ENCODE measurements at places on chromosomes 2 and 18.

DNA sequence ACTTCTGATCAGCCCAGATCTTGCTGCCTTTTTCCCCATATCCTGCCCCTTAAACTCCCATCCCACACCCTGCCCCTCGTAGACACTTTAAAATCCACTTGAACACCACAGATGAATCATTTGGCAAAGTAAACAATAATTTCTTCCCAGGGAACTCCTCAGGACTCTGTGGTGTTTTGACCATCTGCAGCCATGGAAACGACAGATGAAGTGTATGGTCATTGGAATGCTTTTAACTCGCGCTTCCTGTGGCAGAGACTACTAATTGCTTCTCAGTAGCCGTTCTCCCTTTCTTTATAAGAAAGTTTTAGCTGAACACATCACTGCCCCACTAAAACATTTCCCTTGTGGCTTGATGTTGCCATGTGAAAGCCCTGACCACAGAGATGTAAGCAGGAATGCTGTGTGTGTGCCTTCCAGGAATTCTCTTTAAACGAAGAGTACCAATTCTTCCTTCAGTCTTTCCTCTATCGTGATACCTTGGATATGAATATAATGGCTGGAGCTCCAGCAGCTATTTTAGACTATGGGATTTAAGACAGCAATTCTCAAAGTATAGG lies 92.7 kb upstream of the PARD3B start:
- DNase-seq, result no peak

DNA sequence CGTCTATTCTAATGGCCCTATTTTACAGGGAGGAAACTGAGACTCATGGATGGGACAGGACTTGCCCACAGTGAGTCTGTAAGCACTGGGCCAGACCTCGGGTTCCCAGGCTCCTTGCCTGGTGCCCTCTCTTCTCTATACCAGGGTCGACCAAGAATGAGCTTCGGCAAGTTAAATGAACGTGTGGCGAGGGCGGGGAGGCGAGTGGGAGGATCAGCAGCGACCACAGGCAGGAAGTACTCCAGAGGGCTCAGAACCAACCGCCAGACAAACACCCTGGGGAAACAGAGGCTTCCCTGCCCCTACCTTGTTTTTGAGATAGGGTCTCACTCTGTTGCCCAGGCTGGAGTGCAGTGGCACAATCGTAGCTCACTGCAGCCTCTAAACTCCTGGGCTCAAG lies 177.7 kb upstream of the SMAD2 start:
- no peak for DNase-seq

- DNase-seq, result no peak
Measured at GRCh38 chr2:203681978-203682377, 24.5 kb upstream of the CD28 start.

- DNase-seq, result no peak
Measured at GRCh38 chr2:236250909-236251579, 13.2 kb downstream of the ASB18 start.

DNA sequence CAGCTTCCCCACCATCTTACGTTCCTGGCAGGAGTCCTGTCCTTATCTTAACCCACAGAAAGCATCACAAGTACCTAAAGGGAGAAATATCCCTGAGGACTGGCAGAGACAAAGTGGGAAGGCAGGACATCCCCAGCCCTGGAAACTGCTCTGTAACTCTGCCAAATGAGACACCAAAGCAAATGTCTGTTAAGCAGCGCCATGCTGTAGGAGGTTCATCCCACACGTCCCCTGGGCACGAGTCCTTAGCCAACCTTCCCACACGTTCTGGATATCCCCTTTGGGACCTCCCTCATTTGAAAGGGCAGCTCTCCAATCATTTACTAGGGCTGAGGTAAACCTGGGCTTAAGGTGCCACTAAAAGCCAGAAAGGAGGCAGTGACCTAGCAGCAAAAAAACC lies 207.2 kb downstream of the ATAD2B start:
- no peak for DNase-seq

GRCh38 chr2:233426619-233427342 lies 72.5 kb downstream of the DGKD start:
- no peak for DNase-seq

GRCh38 chr2:125684256-125684655 lies 971.7 kb upstream of the GYPC start:
- DNase-seq, result no peak

- DNase-seq, result no peak
Measured at GRCh38 chr2:94881070-94881469, 9.8 kb downstream of the TEKT4 start.

- no peak for DNase-seq
Measured at GRCh38 chr2:82234283-82234874, 1929.8 kb upstream of the LRRTM1 start.

GRCh38 chr2:215241791-215242305 lies 70.0 kb upstream of the ATIC start:
- no peak for DNase-seq

GRCh38 chr2:172429301-172429968 lies 2.0 kb downstream of the ITGA6 start:
- DNase-seq, result no peak

DNA sequence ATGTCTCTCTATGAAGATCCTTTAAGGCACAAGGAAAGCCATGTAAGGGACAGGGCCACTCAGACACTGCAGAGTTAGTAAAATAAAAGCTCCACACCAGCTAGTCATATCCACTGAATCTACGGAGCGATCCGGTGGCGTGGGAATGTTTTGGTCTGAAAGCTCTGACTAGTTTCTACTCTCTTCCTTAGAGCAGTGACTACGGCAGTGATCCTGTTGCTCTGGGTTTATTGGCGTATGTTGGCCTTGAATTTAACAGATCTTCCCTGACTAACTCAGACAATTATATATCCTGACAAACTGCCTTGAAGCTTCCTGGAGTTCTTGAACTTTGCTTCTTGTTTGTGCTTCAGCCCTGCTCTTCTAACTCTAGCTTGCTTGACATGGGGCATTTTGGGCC lies 115.3 kb upstream of the FZD5 start:
- DNase-seq, result no peak

- DNase-seq, result peak; percentile 7
Measured at GRCh38 chr2:148253685-148254084, 232.8 kb downstream of the MBD5 start.

DNA sequence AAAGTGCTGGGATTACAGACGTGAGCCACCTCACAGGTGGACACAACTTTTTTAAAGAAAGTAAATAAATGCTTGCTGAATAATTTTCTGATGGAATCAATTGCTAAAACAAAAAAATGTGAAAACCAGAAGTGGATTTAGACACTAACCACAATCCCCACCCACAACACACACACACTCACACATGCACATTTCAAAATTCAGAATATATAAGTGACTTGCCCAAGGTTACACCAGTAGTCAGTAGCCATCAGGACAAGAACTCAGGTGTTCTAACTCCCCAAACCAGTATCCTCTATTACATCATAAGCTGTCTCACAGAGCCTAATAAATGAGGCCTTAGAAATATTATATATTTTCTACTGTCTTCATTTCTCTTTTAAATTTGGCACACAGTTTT lies 1923.6 kb upstream of the PIK3C3 start:
- no peak for DNase-seq

- DNase-seq, result no peak
Measured at GRCh38 chr18:48051945-48052840, 121.7 kb upstream of the SMAD2 start.

GRCh38 chr2:127650785-127651380 lies 4.9 kb downstream of the GPR17 start:
- no peak for DNase-seq
